ENCODE measurements at places on chromosomes 16 and 17.

DNA sequence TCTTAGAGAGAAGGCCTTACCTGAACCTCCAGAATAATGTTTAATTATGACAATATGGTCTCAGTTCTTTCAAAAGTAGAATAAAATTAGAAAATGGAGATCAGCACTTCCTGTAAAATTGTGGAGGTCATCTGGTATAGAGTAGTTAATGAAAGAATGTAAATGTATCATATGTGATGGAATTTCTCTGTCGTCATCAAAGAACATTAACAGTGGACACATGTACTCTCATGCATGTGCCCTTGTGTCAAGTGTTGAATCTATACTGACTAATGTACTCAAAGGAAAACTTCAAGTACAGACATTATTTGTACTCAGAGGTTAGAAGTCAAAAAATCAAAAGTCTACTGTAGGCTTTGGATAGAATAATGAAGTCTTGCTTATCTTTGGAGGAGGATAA lies 129.2 kb upstream of the MYOCD start:
- no peak for DNase-seq

- DNase-seq, result no peak
Measured at GRCh38 chr16:58551496-58551895, 36.2 kb downstream of the SETD6 start.

- no peak for DNase-seq
Measured at GRCh38 chr17:63041722-63042121, 75.7 kb downstream of the TANC2 start.

DNA sequence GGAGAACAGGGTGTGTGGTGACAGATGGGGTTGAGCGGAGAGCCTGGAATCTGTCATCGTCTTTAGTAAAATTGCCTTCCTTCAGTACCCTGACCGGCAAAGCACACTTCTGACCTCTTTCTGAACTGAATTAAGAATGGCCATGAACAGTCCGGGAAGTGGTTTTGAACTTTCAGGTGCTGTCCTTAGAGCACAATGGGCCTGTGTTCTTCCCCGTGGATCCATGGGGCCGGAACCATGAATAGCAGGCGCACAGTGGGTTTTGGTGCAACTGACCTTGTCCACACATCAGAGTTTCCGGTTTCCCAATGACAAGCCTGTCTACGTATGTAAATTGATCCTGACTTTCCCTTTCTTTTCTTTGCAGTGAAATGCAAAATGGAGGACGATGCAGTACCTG lies 28.5 kb downstream of the GPRC5B start:
- no peak for DNase-seq

DNA sequence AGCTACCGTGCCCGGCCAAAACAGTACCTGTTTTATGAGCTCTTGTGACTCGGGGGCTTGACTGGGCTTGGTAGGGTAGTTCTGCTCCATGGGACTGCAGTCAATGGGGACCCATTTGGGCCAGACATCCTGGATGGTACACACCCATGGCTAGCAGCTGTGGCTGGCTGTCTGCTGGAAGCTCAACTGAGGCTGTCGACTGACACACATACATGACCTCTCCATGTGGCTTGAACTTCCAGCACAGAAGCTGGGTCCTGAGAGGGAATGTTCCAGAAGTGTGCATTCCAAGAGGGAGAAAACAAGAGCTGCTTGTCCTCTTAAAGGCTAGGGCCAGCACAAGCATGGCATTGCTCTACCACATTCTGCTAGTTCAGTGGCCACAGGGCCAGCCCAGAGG lies 14.9 kb upstream of the NKD1 start:
- DNase-seq, result no peak

DNA sequence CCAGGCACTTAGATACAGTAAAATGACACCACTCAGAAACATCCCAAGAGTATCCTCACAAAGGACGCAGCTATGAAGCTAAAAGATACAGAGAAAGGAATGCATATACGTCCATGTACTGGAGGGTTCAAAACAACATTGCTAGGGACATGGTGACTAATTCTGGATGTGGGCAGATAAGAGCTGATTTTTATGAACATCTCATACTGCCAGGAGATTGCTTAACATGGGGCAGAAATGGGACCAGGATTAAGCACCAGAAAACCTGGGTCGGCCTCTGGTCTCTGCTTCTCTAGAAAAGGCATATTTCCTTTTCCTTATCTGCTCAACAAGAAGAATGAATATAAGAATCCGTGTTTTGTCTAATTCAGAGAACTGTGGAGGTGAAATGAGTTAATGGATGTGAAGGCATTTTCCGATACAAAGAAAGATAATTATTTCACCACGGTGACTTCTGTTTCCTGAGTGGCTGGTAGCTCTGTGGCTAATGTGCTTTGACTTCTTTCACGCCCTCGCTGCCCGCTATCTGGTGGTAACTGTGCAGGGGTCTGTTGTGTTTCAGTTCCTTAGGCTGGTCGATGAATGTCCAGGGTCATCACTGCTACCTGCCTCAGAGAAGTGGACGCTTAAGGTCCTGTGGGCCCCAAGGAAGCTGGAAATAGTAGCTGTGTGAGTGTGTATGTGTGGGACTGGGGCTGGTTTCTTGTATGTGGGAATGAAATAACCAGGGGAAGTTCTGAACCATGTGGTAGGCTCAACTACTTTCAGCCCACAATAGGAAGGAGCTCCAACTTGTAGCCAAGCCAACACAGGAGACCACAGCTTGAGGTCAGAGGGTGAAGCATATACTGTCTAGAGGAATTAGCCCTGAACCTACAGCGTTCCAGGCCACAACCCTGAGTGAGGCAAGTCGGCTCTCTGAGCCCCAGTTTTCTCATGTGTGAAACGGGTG lies 15.8 kb upstream of the CCL5 start:
- DNase-seq, result no peak

DNA sequence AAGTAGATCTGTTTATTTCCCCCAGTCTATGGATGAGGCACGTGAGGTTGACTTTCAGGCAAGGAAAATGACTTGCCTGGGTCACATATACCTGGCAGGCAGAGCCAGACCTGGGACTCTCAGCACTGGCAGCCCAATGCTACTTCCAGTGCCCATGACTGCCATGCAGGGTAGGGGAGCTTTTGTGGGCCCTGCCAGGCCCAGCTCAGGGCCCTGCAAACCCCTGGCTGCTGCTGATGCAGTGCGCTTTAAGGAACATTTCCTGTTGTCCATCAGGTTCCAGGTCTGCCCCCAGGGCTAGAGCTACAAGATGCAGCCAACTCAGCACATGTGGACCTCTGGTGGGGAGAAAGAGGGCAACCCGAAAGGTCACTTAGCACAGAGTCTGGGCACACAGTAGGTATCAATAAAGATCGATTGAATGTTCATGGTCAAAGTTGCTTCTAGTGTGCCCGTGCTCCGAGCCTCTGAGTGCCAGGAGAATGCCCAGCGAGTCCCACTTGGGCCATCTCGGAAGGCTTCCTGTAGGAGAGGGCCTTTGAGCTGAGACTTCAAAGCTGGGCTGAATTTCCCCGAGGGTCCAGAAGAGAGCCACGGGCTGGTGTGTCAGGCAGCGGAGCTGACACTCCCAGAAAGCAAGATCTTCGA lies 513 bp upstream of the TBX21 start:
- no peak for DNase-seq

GRCh38 chr16:29683543-29684090 lies 4.6 kb downstream of the QPRT start:
- no peak for DNase-seq

DNA sequence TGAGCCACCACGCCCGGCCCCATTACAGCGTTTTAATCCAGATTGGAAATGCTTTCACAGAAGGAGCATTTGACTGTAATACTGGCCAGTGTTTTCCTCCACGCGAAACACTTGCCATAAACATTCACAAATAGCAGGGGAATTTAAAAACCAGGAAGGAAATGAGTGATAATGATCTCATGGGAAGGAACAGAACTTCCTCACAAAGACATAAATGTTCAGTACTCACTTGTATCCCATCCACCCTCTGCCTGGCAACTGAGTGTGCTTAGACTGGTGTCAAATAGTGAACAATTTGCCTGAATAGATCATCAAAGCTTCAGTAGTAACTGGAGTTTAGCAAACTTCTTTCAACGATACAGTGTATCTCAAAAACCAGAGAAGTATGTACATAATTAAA lies 54.1 kb downstream of the PSMD12 start:
- DNase-seq, result no peak

- DNase-seq, result no peak
Measured at GRCh38 chr16:24531166-24531565, 8.2 kb upstream of the RBBP6 start.

DNA sequence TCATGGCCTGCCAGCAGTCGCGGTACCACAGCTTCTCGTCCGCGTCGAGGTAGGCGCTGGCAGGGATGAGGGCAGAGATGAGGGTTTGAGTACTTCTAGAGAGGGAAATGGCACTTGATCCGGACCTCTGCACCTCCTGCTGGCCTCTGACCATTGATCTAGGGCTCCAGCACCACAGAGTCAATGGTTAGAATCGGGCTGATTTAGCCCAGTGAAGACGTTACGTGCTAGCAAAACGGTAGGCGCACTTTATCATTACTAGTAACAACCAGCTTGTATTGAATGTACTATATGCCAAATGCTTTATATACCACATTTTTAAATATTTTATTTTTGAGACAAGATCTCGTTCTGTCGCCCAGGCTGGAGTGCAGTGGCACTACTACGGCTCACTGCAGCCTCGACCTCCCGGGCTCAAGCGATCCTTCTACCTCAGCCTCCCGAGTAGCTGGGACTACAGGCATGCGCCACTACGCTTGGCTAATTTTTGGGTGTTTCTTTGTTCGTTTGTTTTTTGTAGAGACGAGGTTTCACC lies 526 bp downstream of the TSNAXIP1 start:
- no peak for DNase-seq

DNA sequence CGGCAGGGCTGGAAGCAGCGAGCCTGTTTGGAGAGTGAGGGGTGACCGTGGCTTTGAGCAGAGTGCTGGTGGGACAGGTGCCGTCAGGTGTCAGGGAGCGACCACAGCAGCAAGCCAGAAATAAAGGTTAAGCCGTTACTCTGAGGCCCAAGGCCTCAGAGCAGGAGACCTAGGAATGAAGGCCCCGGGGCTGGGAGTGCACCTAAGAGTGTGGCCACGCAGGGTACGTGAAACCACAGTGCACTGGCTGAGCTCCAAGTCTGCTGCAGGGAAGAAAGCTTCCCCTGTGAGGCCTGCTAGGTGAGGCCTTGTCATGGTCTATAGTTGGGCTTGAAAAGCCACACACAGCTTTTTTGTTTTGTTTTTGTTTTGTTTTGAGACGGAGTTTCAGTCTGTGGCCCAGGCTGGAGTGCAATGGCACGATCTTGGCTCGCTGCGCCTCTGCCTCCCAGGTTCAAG lies 8.7 kb downstream of the CLUAP1 start:
- DNase-seq, result peak; percentile 63

DNA sequence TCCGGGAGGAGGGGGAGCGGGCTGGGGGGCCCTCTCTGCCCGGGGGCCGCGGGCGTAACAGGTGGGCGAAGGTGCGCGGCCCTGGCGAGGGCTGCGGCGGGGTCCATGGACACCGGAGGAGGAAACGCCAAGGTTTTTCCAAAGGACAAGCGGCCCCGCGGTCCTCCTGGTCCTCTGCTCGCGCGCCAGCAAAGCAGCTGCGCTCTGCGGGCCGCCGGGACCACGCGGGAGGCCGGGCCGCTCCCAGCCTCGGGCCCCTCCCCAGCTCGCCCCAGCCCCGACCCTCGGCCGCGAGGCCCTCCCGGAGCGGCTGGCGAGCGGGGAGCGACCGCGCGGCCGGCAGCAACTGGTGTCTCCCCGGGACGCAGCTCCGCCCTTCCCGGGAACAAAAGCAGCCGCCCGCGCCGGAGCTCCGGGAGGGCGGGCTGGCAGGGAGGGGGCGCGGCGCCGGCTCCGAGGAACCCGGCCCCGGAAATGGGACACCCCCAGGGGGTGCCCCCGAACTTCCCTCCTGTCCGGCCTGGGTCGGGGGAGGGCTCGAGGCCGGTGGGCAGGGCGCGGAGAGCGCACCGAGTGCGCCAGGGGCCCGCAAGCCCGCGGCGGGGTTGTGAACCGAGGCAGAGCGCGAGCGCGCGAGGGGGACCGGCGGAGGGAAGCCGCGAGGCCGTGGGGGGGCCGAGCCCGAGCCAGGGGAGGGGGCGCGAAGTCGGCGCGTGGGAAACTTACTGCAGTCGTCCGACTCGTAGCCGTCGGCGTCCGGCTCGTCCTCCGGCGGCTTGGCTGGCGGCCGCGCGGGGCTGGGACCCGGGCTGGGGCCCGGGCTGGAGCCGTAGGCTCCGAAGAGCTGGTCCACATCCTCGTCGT lies 837 bp downstream of the DOC2B start:
- no peak for DNase-seq

- no peak for DNase-seq
Measured at GRCh38 chr17:20805751-20806150, 226.2 kb downstream of the CDRT15L2 start.
